LNCaP clone FGC (cell line): ENCODE measurements at places on chromosomes 11 and 22.

DNA sequence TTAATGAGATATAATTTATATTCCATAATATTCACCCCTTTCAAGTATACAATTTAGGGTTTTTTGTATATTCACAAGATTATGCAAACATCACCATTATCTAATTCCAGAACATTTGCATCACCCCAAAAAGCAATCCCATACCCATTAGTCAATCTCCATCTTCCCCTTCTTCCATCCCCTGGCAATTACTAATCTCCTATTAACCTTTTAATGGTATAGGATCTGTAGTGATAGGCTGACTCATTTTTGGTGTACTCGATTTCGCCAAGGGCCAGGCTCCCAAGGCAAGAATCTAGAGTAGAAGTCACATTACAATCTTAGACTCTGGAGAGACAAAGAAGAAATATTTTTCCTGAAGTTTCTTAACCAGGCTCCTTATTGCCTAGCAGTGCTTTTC lies 113.4 kb downstream of the GAB2 start:
- DNase-seq = no peak

DNA sequence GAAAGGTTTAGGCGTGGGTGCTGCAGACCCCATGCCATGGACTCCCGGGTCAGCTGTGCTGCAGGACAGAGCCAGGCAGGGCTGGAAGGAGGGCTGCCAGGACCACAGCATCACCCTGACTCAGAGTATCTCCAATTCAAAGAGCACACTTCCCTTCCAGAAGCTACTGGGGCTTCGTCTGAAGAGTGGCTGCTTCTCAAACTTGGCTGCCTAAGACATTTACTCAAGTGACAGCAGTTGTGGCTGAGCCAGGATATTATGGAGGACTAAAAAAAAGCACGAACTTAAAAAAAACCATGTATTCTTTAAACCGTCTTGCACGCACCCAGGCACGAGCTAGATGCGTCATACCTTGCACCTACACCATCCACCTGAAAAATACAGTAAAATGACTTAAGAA lies 13.0 kb upstream of the BID start:
- no peak for DNase-seq

- DNase-seq = no peak
Measured at GRCh38 chr11:11073996-11074395, 216.1 kb upstream of the ZBED5 start.

DNA sequence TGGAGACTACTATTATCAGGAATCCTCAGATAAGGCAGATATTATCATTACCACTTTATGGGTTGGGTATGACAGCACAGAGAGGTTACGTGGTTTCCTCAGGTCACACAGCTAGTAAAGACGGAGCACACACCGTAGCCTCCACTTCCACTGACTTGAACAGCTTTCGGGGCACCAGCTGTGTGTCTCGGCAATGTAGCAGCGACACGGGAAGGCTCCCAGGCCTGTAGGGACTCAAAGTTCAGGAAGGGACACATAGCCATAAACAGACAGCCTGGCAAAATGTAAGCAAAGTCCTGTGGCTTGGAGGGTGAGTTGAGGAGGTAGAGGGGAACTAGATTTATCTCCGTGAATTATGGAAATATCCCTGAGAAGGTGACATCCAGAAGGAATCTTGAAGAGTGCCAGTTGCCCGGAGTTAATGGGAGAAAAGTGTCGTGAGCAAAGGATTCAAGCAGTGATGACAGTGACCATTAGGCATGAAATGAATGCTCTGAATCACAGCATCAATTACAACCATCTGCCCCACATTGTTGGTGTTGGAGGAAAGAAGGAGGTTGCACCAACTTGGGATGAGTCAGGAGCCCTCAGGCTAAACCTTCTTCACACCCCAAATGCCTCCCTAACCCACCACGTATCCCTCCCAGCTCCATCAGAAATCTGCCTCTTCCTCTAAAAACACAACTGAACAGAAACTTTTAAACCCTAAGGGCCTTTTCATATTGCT lies 106.7 kb upstream of the ASPHD2 start:
- DNase-seq = no peak

- no peak for DNase-seq
Measured at GRCh38 chr22:30286813-30287647, 2.3 kb downstream of the CASTOR1 start.

DNA sequence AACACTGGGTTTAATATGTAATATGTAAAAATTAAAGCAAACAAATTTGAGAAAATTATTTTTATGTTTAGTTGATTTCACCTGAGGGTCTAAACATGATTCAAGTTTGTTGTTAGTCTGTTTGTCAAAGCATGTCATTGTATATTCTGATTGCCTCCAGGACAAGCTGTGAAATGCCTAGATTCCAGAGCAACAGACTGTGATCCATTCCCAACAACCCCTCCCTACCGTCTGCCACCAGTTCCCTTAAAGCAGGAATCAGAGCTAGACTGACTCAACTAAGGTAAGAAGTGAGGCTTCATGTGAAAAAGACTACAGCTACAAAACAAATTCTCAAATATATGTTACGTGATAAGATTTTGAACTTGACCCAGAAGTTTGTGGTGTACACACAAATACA lies 304.2 kb downstream of the RAB38 start:
- no peak for DNase-seq

DNA sequence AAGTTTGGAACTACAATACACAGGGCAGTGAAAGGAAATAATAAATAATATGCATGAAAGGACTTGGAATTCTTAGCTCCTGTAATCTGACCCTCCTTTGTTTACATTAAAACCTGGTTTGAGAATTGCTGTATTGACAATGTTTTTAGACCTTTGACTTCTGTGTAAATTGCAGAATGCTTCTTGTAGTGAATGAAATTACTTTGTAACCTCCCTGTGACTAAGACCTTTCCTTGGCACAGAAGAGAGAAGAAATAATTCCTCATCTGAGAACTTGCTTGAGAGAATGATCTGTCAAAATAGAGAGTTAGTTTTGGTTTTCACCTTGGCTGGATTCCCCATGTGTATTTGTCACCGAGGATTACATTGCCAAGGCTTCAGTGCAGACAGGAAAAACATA lies 640.0 kb upstream of the ANO5 start:
- DNase-seq = peak; percentile 41

DNA sequence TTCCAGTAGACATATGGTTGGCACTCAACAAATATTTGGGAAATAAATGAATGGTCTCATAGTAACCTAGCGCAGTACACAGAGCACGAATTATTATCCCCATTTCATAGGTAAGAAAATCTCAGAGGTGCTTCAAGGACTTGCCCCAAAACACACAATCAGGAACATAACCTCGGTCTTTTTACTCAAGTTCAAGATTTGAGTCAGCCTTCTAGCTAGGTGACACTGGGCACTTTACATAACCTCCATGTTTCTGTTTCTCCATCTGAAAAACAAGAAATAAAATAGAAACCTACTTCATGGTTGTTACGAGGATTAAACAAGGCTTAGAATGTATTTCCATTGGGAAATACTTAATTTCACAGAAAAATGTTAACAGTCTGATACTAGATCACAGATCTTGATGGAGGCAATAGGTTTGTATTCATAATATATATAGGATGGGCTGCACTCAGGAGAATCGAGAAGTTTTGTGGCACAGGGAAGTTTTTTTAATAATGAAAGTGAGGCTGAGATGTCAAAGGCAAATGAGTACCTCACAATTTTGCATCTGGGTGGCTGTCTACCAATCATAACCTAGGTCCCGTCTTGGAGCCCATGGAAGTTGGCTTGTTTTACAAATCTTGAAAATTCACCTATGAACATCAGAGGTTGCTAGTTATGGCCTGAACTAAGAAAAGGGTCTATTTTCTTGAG lies 147.4 kb upstream of the ZC3H12C start:
- DNase-seq = no peak

DNA sequence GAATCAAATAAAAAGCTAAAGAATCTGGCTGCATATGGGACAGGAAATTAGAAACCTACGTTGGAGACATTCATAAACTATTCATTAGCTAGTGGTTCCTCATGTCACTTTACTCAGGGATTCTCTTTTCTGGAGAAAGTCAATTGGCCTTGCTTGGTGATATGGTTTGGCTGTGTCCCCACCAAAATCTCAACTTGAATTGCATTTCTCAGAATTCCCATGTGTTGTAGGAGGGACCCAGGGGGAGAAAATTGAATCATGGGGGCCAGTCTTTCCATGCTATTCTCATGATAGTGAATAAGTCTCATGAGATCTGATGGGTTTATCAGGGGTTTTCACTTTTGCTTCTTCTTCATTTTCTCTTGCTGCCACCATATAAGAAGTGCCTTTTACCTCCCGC lies 91.2 kb upstream of the CD44 start:
- DNase-seq = no peak

- no peak for DNase-seq
Measured at GRCh38 chr11:26344647-26345046, 12.7 kb downstream of the ANO3 start.
